ENCODE measurements at places on chromosomes 1 and 21.
A peak's percentile ranks its signal among the peaks of the same experiment; 100 is the strongest.

GRCh38 chr1:9733160-9733789, 81.7 kb downstream of the PIK3CD start:
- peak overlapping the region; percentile 83 for H3K27ac ChIP-seq
- H3K36me3 ChIP-seq: peaks cover 76% of the 10 kb centered on the region
- peak overlapping the region; percentile 1 for H3K4me3 ChIP-seq
- DNase-seq: no peak
- no peaks in the 10 kb centered on the region for H3K27me3 ChIP-seq

DNA sequence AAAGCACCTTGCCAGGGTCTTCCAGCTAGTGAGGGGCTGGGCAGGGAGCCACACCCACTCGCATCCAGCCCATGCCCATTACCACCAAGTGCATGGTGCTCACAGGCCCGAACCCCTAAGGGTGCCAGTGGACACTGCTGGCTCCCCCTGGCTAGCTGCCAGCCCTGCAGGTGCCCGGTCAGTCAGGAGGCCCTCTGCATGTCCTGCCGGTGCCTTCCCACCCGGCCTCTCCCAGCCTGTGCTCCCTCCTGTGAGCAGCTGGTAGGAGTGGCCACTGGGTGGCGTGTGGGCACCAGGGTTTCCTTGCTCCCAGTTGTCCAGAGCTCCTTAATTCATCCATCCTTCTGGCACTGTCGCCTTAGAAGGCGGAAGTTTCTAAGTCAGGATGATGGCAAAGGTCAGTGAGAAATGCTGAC, 33.4 kb downstream of the QSOX1 start:
- no peaks in the 10 kb centered on the region for H3K36me3 ChIP-seq
- H3K4me3 ChIP-seq: no peak overlapping the region
- H3K4me1 ChIP-seq: peaks cover 6% of the 10 kb centered on the region
- H3K27me3 ChIP-seq: no peaks in the 10 kb centered on the region

- H3K4me1 ChIP-seq: peaks cover 7% of the 10 kb centered on the region
- peaks cover 6% of the 10 kb centered on the region for H3K36me3 ChIP-seq
Observed at GRCh38 chr1:43858324-43858723, 75.3 kb upstream of the ARTN start.

DNA sequence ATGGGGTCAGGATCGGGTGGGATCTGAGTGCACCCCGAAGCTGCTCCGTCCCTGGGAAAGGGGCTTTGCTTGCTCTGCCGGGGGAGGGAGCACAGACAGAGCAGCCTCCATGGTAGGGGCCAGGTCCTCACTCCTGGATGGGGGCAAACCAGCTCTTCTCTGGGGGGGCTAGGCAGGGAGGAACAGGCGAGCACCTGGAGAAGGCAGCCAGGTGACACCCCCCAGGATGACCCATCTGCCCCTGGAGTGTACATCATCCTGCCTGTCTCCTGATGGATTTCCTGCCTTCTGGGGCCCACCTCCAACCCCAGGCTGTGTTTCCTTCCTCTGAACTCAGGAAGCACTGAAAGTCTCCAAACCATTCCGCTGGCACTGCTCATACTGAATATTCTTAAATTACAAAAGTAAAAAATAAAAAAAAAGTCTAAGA, 248.0 kb downstream of the RHOU start:
- no peak for DNase-seq
- H3K4me1 ChIP-seq: no peaks in the 10 kb centered on the region
- H3K27ac ChIP-seq: no peak overlapping the region
- H3K4me3 ChIP-seq: no peak overlapping the region

DNA sequence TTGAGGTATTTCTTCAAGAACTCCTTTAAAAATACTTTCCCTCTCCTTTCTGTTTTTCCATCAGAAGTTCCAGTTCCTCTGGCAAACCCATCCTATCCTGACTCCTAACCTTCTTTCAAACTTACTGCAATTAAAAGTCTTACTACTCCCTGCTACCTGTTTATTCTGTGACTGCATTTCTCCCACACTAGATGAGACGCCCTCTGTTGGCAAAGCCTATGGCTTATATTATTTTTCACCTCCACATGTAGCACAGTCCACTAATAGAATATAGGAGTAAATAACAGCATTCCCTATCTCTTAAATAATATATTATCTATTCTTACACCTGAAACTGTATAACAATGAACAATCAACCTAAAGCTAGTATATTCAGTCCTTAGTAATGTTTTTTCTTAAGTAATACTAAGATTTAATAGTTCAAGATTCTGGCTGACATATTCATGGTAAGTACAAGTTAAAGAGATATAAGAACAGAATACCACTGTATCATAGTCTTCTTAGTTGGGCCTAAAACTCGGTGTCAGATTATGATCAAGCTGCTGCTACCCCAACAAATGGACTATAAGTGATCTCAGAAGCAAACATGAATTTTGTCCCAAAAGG, 54.8 kb downstream of the RAB3GAP2 start:
- no peaks in the 10 kb centered on the region for H3K27me3 ChIP-seq
- no peak overlapping the region for H3K27ac ChIP-seq
- peak; percentile 7 for DNase-seq
- no peak overlapping the region for H3K4me3 ChIP-seq
- H3K36me3 ChIP-seq: peaks cover 15% of the 10 kb centered on the region
- H3K4me1 ChIP-seq: no peaks in the 10 kb centered on the region

DNA sequence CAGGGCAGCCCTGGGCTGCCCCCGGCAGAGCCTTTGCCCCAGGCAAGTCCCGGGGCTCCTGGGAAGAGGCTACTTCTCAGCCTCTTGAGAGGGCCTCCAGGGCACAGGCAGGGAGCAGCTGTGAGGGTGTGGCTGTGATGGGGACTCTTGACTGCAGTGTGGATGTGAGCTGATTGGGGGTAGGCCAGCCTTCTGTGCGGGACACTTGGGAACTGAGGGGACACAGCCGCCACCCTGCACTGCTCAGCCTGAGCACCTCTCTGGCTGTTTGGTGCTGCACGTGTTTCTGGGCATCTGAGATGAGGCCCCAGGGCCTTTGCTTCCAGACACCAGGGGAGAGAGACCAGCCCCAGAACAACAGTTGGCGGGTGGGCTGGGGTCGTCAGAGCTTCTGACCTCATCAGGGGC, 62.1 kb downstream of the SKI start:
- no peaks in the 10 kb centered on the region for H3K27me3 ChIP-seq
- H3K4me3 ChIP-seq: peak overlapping the region; percentile 66
- H3K27ac ChIP-seq: peak overlapping the region; percentile 96
- peaks cover 77% of the 10 kb centered on the region for H3K4me1 ChIP-seq

DNA sequence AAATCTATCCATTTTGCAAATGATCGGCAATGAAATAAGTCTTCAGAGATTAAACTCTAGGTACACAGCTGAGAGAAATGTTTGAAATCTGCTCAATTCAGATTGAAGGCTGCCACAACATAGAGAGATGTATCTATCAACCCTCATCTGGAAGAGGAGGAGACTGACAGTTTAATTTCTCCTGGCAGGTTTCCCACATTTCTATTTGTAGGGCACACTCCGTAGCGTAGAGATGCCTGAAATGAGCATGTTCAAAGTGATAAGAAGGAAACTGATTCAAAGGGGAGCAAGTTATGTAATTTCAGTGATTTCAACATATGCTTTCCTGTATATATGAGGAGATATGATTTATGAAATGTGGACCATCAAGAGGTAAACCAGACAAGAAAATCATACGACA, 44.1 kb downstream of the NIBAN1 start:
- no peak for DNase-seq
- no peak overlapping the region for H3K4me3 ChIP-seq
- H3K36me3 ChIP-seq: peaks cover 32% of the 10 kb centered on the region
- H3K4me1 ChIP-seq: peaks cover 5% of the 10 kb centered on the region

GRCh38 chr1:89198491-89199072, at the start of gene GBP4:
Gene GBP4, minus strand, starts transcription at chr1:89198942. Its CDS starts 108 bp downstream, at chr1:89198834.
- DNase-seq: peak; percentile 60
- H3K4me1 ChIP-seq: peaks cover 69% of the 10 kb centered on the region
- H3K27ac ChIP-seq: peak within 1 kb of the TSS; percentile 95
- peaks cover 66% of the 10 kb centered on the region for H3K36me3 ChIP-seq
- peak within 1 kb of the TSS; percentile 90 for H3K4me3 ChIP-seq

DNA sequence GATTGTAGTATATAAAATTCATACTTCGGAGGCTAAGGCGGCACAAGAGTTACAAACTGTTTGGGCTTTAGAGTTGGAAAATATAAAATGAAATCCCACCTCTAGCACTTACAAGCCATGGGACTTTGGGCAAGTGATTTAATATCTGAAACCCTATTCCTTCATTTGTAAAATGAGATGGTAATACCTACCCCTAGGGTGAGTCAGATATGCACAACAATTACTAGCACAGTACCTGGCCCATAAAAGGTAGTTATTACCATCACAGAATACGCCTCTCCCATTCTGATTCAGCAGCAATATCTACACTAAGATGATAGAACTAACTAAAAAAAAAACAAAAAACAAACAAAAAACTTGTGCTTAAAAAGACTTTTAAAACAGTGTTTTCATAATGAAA, 3.5 kb downstream of the KLHL12 start:
- H3K27ac ChIP-seq: no peak overlapping the region
- H3K36me3 ChIP-seq: peaks cover 20% of the 10 kb centered on the region
- no peaks in the 10 kb centered on the region for H3K27me3 ChIP-seq
- H3K4me3 ChIP-seq: no peak overlapping the region
- no peak for DNase-seq
- peaks cover 29% of the 10 kb centered on the region for H3K4me1 ChIP-seq

- no peaks in the 10 kb centered on the region for H3K27me3 ChIP-seq
- no peak for DNase-seq
- no peak overlapping the region for H3K4me3 ChIP-seq
- no peaks in the 10 kb centered on the region for H3K4me1 ChIP-seq
- H3K36me3 ChIP-seq: no peaks in the 10 kb centered on the region
Observed at GRCh38 chr1:246215510-246215903, 291.6 kb downstream of the SMYD3 start.

DNA sequence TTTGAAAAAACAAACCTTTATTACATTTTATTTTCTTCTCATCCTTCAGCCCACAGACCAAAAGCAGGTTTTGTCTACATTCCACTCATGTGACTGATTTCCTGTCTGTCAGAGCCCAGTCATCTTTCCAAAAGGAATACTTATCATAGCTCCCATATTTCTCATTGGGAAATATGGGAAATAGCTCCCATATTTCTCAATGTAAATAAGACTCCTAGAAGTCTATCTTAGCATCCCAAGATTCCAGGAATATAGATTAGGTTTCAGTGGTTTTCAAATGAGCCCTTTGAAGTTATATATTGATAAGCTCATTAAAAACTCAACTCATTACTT, 19.1 kb upstream of the NRDC start:
- H3K27ac ChIP-seq: no peak overlapping the region
- no peak overlapping the region for H3K4me3 ChIP-seq
- DNase-seq: no peak
- H3K27me3 ChIP-seq: peaks cover 44% of the 10 kb centered on the region
- no peaks in the 10 kb centered on the region for H3K36me3 ChIP-seq

DNA sequence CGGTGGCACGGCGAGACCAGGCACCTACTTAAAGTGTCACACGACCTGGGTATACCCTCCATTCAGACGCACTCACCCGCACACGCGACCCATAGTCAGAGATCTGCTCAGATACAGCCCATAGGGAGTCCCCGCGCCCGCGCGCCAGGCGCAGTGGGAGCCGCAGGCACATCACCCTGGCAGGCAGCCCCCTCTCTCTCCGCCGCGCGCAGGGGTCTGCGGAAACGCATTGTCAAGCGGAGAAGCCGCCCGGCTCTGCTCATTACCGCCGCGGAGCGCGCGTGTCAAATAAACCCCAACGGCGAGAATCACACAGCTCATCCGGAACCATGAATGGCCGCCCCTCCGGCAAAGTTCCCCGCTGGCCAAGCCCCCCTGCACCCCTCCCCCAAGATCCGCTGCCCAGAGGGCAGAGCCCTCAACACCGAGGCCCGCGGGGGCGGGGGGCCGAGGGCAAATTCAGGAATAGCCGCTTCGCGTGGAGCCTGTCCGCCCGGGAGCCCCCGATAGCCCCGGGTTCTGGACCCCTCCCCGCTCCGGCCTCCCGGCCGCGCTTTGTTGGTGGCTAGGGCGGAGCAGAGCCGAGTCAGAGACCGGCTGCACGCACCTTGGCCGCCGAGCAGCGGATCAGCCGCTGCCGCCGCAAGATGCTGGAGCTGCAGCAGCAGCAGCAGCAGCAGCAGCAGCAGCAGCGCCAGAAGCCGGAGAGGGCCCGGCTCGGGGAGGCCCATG, 522 bp downstream of the LRP8 start:
- H3K27ac ChIP-seq: peak overlapping the region; percentile 95
- H3K27me3 ChIP-seq: no peaks in the 10 kb centered on the region
- peak; percentile 61 for DNase-seq
- peaks cover 18% of the 10 kb centered on the region for H3K36me3 ChIP-seq

GRCh38 chr1:187018291-187018690, 189.5 kb downstream of the PLA2G4A start:
- H3K27ac ChIP-seq: no peak overlapping the region
- no peak for DNase-seq
- H3K4me3 ChIP-seq: no peak overlapping the region
- no peaks in the 10 kb centered on the region for H3K4me1 ChIP-seq
- H3K36me3 ChIP-seq: no peaks in the 10 kb centered on the region
- no peaks in the 10 kb centered on the region for H3K27me3 ChIP-seq

- H3K4me3 ChIP-seq: no peak overlapping the region
- no peak overlapping the region for H3K27ac ChIP-seq
- peaks cover 12% of the 10 kb centered on the region for H3K27me3 ChIP-seq
- peaks cover 21% of the 10 kb centered on the region for H3K4me1 ChIP-seq
- no peak for DNase-seq
- H3K36me3 ChIP-seq: peaks cover 4% of the 10 kb centered on the region
Observed at GRCh38 chr1:3799976-3800685, 3.8 kb upstream of the LRRC47 start.

- H3K4me1 ChIP-seq: no peaks in the 10 kb centered on the region
- no peaks in the 10 kb centered on the region for H3K36me3 ChIP-seq
- no peak for DNase-seq
- no peak overlapping the region for H3K4me3 ChIP-seq
- H3K27ac ChIP-seq: no peak overlapping the region
Observed at GRCh38 chr1:95770581-95770980, 536.6 kb downstream of the RWDD3 start.

- H3K27ac ChIP-seq: no peak overlapping the region
- H3K27me3 ChIP-seq: no peaks in the 10 kb centered on the region
- DNase-seq: no peak
- peaks cover 7% of the 10 kb centered on the region for H3K36me3 ChIP-seq
- H3K4me1 ChIP-seq: peaks cover 20% of the 10 kb centered on the region
Observed at GRCh38 chr1:101166583-101167120, 70.2 kb upstream of the S1PR1 start.

DNA sequence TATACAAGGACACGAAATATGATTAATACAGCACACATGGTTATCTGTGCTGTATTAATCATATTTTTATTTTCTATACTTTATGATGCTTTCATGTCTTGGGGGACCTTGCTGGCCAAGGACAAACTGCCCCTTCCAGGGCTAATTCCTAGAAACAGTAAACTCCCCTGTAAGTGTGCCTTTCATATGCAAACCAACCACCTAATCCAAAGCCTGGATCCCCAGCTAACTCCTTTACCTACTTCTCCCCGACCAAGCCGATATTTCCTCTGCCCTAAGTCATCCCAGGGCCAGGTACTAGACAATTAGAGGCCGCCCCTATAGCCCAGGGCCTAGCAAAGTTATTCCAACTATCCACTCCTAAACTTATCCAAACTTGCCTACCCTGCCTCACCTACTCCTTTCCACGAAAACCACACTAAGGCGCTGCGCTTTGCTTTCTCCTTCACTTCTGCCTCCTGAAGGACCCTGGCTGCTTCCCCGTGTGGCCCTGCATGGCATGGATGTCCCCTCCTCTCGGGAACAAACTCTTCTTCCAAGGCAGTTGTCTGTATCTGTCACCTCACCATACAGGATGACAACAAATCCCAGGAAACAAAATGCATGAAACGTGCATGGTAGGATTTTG, 10.2 kb downstream of the SH3BP5L start:
- no peak overlapping the region for H3K4me3 ChIP-seq
- H3K27me3 ChIP-seq: no peaks in the 10 kb centered on the region
- peaks cover 58% of the 10 kb centered on the region for H3K36me3 ChIP-seq
- H3K4me1 ChIP-seq: peaks cover 49% of the 10 kb centered on the region

- H3K4me3 ChIP-seq: no peak overlapping the region
- H3K36me3 ChIP-seq: no peaks in the 10 kb centered on the region
- DNase-seq: no peak
- no peak overlapping the region for H3K27ac ChIP-seq
Observed at GRCh38 chr21:15183813-15184257, 119.0 kb upstream of the NRIP1 start.

Data from activated CD4-positive, alpha-beta T cell treated with anti-CD3 and anti-CD28 coated beads, Interleukin-2, amount 10 ng/mL, durations not matched to agents 7 days and 5 days (primary cell).